NCI-H526 (cell line): ENCODE measurements at places on chromosomes 16 and 17.

GRCh38 chr16:72807245-72807644 is 240.7 kb downstream of the ZFHX3 start:
- no peak for DNase-seq

DNA sequence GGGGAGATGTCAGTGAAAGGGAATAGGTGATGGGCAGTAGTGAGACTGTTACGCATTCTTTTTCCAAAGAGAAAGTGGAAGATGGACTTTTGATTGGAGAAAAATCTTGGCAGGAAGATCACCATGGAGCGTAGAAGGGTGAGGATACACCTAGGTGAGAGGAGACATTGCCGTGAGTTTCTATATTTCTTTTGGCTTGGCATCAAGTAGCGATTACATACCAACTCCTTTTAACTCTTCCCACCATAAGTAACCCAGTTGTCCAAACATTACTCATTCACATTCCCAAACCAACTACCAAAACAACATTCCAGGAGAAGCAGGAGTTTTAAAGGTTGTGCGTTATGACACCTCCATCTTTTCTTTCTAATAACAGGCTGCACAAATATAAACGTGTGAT is 10.7 kb upstream of the KRT28 start:
- no peak for DNase-seq

DNA sequence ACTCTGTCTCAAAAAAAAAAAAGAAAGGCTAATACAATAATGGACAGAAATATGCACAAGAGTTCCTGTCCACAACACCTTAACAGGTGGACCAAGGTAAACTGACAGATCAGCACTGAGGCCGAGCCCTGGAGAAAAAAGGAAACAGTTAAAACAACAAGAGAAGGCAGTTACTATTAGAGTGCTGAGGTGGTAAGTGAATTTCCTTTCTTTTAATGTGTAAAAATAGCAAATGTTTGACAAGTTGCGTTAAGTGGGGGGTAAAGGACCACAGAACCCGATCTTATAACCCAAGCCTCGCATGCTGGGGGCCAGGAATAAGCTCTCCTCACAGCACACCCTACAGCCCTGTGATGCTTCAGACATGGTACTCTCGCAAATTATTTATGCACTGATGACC is 24.8 kb downstream of the TXNDC11 start:
- DNase-seq = no peak

DNA sequence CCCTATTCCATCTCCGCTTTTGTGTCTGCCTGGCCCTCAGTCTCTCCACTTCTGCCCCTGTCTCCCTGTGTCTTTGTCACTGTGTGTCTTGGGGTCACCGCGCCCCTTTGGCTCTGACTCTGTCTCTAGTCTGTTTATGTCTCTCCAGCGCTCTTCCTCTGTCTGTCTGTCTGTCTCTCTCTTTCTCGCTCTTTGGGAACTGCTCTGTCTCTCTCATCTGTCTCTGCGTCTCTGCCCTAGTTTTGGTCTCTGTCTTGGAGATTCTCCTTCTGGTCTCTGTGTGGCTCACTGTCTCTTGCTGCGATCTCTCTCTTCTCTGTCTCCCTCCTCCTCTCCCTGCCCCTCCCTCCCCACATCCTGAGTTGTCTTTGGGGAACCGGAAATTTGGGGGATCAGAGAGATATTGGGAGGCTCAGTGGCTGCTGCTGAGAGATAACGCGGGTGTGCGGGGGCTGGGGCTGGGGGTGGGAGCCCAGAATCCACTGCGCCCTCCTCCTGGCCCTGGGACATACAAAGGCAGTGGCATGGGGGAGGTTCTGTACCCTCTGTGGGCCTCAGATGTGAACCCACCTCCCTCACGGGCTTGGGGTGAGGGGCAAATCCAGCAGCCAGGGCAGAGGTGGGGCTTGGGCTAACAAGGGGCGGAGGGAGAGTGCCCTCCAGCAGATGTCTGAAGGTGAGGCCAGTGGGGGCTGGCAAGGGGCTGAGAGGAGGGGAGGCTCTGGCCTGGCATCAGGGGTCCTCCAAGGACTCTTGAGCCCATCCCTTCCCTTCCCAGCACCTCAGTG is 24.4 kb downstream of the LAT start:
- DNase-seq = no peak

- no peak for DNase-seq
Observed at GRCh38 chr17:39995438-39995837, 14.8 kb downstream of the PSMD3 start.

- no peak for DNase-seq
Observed at GRCh38 chr16:1297018-1297696, 12.3 kb upstream of the UBE2I start.

DNA sequence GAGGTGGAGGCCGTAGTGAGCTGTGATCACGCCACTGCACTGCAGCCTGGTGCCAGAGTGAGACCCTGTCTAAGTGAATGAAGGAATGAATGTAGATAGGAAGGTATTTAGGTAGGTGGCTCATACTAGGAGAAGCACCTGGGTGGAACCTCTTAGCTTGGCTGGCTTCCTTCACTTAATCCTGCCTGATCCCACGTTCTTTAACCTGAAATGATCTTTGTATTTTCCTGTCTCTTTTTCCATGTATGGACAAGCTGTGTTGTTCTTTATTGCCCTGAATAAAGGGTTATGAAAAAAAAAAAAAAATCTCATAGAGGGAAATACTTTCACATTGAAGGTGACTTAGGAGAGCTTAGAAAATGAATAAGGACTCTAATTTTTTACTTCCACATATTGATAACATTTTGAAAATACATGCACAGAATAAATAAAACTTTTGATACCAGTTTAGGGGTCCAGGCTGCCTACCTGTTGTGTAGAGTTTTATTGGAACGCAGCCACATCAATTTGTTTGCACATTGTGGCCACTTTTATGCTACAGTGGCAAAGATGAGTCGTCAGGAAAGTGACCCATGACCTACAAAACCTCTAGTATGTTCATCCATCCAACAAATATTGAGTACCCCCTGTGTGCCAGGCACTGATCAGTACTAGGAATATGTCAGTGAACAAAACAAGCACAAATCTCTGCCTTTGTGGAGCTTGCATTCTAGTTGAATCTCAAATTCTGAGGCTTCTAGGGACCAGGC is 44.6 kb downstream of the VPS35L start:
- DNase-seq = no peak

DNA sequence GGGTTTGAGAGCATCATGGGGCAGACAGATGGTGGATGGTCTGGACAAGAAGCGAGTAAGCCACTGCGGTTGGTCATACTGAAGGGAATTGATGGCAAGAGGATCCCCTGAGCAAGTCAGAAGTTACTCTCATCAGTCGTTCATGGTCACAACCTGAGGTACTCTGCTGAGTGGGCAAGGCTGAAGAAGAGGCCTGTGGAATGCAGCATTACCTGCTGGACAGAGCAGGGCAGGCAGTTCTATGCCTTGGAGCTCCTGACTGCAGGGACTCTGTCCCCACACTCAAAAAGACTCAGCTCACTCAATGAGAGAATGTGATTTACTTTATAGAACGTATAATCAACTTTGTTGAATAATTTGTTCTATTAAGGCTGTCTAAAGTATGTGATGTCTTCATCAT is 28.3 kb downstream of the ALDH3A2 start:
- DNase-seq = no peak

DNA sequence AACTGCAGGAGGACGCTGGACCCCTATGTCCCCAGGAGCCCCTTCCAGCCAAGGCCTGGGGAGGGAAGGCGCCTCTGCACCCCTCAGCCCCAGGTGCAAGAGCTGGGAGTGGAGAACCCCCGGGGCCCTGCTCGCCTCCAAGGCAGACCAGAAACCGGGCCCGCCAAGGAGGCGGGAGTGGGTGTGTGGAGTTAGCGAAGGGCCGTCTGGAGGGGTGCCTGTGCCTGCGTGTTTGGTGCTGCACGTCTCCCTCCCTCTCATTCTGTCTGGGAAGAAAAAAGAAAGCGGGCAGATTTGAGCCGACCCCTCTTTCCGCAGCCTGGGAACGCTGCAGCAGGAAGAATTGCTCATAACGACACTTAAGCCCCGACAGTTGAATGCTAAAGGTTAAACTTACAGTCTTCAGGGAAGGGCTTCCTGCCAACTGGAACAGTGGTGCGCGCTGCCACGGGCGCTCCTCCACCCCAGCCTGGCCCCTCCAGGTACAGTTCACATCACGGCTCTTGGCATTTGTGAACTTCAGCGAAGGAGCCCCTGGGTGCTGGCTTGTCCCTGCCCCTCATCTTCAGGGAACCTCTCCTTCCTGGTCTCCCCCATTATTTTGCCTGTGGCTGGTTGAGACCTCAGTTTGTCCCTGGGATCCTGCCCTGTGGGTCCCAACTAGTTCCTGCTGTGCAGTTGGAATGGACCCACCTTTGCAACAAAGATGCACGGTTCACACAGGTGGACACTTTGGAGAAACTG is 19.2 kb upstream of the ZFHX3 start:
- DNase-seq = no peak

GRCh38 chr16:4321286-4322120 is 5.6 kb downstream of the GLIS2 start:
- DNase-seq = no peak

DNA sequence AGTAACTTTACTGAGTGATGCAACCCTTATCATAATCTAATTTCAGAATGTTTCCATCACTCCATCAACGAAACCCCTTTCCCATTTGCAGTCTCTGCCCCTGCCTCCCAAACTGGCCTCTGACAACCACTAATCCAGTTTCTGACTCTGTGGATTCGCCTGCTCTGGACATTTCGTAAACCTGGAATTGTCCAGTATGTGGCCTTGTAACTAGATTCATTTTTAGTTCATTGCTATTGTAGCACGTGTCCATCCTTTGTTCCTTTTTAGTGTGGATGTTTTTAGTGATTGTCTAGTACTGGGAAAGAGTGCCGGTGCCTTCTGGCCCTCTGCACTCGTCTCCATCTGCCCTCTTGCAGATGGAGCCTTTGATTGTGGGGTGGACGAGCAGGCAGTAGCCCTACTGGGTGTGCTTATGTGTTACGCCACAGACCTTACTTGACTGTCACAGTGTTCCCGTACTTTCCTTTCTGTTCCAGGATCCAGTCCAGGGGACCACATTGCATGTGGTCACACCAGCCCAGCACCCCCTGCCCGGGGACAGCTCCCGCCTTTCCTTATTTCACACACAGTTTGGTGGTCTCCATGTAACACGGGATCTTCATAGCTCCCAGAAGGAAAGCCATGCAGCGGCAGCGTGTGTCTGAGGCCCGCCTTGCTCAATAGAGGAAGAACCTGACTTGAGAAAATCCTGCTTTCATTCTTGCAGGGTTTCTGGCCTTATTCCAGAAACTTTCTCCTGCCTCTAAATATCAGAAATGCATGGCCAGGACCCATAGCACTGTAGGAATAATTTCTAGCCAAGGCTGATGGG is 8.8 kb downstream of the KIAA0513 start:
- no peak for DNase-seq

DNA sequence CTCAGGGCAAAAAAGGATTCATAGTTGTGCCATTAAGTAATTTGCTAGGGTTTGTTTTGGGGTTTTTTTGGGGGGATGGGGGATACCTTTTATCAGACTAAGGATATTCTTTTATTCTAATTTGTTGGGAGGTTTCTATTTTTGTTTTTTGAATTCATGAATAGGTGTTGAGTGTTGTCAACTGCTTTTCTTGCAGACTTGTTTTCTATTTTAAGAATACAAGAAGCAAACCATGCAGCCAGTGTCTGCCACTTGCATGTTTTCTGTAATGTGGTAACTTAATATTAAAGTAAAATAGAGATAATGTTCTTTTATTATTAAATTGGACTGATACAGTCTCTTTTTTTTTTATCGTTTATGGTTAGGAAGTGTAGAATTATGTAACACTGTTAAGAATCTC is 49.5 kb downstream of the NFATC3 start:
- no peak for DNase-seq

- DNase-seq = no peak
Observed at GRCh38 chr17:4786516-4786915, 352 bp upstream of the VMO1 start.

DNA sequence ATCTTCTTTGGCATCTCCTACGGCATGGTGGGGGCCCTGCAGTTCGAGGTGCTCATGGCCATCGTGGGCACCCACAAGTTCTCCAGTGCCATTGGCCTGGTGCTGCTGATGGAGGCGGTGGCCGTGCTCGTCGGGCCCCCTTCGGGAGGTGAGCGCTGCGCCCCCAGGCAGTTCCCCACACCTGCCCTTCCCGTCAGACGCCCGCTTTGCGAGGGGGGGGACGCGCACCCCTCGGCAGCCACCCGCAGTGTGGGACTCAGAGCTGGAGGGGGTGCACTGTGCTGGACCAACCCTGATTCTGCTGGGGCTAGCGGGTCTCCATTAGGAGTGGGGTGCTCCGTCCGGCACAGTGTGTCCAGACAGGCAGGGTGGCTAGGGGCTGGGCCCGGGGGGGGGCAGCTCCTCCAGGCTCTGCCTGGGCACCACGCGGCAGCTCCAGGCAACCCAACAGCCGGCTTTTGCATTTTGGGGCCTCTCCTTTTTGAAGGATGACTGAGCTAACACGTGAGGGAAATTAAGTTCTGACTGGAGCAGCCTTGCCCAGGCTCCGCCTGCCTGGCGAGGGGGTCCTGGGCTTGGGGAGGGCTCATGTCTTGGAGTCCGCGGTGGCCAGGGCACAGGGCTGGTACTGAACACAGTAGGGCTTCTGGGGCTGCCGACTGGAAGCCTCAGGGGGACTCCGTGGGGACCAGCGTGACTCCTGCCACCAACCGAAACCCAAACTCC is 9.1 kb downstream of the SLC16A3 start:
- no peak for DNase-seq

DNA sequence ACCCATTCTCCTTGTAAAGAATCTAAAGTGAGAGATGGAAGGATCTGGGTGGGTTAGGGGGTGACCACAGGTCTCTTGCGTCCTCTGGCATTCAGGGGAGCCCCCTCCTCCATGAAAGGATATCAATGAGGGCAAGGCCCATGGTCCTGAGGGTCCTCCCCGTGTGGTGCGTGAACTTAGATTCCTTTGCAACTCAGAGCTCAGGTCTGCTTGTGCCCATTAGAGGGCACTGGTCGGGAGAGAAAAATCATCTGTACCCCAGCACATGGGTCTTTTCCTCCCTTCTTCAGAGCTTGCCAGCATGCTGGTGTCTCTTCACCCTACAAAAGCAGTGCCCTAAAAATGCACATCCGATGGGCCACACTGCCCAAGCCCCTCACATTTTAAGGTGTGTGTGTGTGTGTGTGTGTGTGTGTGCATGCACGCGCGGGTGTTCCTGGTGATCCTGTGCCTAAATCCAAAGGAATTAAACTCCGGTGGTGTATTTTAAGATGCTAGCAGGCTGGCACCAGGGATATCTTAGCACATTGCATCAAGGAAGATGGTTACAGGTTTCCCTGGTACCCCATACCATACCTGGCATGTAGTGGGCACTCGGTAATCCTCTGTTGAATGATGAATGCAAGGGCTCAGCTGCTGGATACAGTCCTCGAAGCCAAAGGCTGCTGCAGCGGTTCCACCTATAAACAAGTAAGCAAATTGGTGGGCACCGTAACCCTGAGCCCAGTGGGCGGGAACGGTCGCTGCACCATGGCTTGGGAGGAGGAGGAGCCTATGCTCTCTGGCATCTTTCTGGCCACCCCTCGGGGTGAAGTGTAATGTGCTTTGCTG is 4.7 kb downstream of the C1QTNF1 start:
- DNase-seq = peak; percentile 29

GRCh38 chr17:11178581-11178980 is 62.4 kb upstream of the SHISA6 start:
- no peak for DNase-seq

DNA sequence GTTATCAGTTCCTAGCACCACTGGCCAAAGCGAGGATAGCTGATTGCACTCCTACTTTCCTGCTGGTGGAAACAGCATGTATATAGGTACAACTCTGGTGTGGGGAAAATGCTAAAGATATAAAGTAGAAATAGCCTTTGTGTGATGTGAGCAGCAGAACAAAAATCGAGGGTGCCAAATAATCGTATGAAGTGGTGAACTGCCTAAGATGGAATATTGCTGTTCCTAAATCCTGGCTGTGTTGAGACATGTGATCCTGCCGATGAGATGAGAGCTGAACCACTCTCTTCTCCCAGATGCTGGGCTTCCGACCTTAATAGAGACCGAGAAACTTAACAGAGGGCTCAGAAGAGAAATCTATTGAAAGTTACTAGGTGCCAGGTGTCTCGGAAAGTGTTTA is 117.8 kb downstream of the WWOX start:
- DNase-seq = no peak
